AG10803 (cell line): ENCODE measurements at places on chromosomes 5 and 9.

- peak; percentile 72 for DNase-seq
Observed at GRCh38 chr5:151680944-151681427, 5.7 kb downstream of the SPARC start.

DNA sequence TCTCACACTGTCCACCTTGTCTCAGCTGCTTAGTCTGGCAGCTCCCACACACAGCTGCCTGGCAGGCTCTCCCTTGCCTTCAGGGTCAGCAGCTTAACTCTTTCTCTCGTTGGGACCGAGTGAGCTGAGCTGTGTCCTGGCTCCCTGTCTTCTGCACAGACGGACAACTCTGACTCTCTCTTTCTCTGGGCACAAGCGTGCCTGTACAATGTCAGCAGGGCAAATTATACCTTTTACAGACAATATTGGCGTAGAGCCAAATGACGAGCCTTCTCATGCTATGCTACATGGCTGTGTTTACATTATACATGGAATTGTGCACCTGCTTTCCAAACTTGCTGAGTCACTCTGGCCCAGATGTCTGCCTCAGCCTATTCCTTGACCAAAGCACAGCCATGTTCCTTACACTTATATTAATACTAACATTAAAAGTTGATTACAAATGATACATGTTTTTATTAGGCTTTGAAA lies 188.6 kb downstream of the CYLC2 start:
- DNase-seq = no peak

DNA sequence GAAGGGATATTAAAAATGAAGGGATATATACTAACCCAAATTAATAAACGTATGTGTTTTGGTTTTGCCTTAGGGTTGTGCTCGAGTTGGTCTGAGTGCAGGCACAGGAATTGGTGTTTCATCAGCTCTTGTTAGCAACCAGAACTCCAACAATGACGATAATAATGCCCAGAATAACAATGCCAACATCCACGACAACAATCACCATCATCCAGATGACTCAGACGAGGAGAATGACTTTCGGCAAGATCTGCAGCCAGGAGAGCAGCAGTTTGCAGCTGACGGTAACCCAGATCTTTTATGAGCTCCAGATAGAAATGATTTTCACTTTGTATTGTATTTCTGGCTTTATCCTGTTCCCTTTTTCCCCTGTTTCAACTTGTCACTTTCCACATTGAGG lies 33.2 kb downstream of the FBXO38 start:
- DNase-seq = peak; percentile 55

DNA sequence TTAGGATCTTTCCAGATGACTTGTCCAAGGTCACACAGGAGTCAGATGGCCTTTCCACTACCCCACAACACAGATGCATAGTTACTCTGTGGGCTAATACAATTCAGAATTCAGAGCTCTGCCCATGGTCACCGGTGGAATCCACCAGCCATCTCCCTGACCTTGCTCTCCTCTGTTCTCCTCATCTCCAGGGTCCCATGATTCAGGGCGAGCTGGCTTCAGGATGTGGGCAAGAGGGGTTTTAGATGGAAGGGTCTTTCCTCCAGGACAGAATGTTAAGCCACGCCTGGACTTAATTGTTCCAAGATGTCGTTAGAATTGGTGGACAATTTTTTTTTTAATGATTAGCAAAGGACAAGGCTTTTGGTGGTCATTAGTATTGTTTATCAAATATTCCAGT lies 81.7 kb upstream of the LARP1 start:
- no peak for DNase-seq

GRCh38 chr9:95048225-95049087 lies 269.1 kb downstream of the FANCC start:
- peak; percentile 29 for DNase-seq

GRCh38 chr5:150120617-150121447 lies 34.5 kb upstream of the CSF1R start:
- DNase-seq = no peak

DNA sequence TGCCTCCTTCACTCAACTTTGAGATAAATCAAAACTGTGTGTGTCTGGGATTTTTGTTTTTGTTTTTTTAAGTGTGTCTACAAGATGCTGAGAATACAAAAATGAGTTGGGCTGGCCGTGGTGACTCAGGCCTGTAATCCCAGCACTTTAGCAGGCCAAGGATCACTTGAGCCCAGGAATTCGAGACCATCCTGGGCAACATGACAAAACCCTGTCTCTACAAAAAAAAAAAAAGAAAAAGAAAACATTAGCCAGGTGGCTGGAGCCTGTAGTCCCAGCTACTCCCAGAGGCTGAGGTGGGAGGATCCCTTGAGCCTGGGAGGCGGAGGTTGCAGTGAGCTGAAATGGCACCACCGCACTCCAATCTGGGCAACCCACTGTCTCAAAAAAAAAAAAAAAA lies 21.0 kb downstream of the HNRNPK start:
- DNase-seq = peak; percentile 90

- no peak for DNase-seq
Observed at GRCh38 chr5:167317884-167318283, 973.6 kb upstream of the WWC1 start.

- DNase-seq = no peak
Observed at GRCh38 chr5:92064993-92065392, 681.9 kb upstream of the ARRDC3 start.

- no peak for DNase-seq
Observed at GRCh38 chr9:133884907-133885744, 107.0 kb downstream of the VAV2 start.

DNA sequence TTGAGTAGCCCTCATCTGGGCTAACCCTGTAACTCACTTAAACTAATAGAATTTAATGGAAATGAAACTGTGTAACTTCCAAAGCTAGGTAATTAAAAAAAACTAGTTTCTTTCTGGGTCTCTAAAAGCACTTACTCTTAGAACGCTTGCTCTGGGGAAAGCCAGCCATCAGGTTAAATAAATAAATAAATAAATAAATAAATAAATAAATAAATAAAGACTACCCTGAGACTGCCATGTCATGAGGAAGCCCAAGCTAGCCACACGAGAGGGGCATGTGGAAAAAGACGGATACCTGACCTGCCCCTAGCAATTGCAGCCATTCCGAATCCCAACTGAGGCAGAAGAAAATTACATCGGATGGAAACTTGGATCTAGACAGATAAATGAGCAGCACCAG lies 51.3 kb upstream of the FER start:
- no peak for DNase-seq

DNA sequence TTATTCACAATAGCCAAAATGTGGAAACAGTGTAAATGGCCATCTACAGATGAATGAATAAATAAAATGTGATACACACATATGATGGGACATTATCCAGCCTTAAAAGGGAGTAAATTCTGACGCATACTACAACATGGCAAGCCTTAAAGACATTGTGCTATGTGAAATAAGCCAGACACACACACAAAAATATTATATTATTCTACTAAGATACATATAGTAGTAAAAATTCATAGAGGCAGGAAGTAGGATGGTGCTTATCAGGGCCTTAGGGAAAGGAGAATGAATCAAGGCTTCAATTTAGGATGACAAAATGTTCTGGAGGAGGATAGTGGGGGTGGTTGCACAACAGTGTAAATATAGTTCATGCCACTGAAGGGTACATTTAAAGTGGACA lies 346.7 kb upstream of the SMARCA2 start:
- no peak for DNase-seq

- no peak for DNase-seq
Observed at GRCh38 chr9:1049641-1050040, 516 bp upstream of the DMRT2 start.

DNA sequence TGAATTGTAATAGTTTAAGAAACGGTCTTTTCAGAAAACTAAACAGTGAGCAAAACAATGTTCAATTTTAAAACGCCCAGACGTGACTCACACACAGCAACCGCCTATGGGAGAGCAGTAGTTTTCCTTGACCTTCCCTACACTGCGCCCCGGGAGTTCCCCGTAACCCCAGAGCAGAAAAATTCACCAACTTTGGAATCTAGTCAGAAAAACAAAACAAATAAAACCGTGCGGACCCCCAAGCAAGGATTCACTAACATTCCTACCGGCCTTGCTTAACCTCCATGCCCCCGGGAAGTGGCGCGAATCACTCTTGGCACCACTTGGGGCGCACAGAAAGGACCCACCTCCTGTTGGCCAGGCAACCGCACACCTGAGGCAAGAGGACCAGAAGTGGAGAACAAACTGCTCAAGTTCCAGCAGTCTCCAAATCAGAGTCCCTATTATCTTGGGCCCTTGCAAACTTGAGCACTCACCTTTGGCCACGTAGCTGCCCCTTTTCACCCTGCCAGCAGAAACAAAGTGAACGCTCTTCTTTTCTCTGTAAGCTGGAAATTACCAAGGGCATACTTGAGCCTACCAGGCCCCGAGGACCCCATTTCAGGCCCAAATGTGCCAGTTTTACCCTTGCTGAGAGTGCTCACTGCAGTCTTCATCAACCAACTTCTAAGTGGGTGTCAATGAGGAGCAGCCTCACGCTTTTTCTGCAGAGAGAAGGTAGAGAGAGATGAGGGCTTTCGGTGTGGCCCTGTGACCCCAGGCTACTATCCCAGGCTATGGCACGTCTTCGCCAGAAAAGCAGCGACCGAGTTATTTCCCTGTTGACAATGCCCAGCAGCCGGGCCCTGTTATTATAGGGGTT lies 189.7 kb downstream of the MEF2C start:
- DNase-seq = no peak

- no peak for DNase-seq
Observed at GRCh38 chr9:137470785-137471184, 11.7 kb upstream of the NSMF start.

DNA sequence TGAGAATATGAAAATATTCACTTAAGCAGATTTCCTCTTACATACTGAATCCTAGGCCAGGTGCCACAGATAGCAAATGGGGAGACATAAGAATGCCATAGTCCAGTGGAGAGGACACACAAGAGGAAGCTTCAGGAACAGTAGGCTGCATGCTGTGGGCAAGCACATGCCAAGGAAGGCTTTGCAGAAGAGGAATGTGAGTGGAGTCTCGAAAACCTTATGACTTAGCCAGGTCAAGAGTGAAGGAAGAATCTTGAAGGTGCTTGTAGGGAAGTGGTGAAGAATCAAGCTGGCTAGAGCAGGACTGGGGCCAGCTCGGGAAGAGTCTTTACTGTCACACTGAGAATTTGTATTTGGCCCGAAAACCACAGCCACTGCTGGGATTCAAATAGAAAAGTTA lies 20.4 kb downstream of the RPS23 start:
- DNase-seq = no peak

DNA sequence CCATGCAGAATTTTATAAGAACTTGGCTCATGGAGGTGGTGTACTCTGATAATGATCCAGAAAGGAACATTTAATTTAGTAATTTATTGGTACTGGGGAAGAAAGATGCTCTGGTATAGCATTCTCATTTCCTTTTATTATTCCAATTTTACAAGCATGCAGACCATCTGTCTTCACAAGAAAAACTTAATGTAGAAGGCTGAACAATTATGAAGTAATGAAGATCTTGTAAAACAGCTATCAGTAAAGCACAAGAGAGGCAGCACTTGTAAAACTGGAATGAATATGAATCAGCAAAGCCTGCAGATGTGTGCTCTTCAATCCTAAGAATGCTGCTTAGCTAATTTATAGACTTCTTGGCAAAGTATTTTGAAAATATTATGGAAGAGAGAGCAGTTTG lies 300.0 kb downstream of the YTHDC2 start:
- no peak for DNase-seq

- DNase-seq = no peak
Observed at GRCh38 chr5:114448481-114448880, 86.6 kb downstream of the KCNN2 start.

DNA sequence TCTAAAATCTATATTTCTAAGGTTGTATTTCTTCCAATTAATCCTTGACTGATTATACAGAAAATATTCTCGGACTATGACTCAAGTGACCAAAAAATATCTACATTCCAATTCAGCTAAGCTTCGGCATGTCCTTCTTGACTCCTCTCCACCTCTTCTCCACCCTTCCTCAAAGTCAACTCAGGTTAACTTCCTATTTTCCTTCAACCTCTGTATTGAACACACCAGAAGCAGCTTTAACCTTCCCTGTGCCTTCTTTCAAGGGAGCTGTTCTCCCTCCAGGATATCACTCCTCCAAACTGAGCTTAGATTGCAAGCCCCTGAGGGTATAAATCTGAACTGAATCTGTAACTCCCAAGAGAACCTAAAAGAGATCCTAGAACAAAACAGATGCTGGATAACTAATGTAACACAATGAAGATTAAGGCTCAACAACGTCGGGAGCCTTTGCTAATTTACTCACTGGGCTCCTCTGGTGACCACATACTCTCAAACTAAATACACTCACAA lies 1.1 kb downstream of the SLCO4C1 start:
- no peak for DNase-seq

DNA sequence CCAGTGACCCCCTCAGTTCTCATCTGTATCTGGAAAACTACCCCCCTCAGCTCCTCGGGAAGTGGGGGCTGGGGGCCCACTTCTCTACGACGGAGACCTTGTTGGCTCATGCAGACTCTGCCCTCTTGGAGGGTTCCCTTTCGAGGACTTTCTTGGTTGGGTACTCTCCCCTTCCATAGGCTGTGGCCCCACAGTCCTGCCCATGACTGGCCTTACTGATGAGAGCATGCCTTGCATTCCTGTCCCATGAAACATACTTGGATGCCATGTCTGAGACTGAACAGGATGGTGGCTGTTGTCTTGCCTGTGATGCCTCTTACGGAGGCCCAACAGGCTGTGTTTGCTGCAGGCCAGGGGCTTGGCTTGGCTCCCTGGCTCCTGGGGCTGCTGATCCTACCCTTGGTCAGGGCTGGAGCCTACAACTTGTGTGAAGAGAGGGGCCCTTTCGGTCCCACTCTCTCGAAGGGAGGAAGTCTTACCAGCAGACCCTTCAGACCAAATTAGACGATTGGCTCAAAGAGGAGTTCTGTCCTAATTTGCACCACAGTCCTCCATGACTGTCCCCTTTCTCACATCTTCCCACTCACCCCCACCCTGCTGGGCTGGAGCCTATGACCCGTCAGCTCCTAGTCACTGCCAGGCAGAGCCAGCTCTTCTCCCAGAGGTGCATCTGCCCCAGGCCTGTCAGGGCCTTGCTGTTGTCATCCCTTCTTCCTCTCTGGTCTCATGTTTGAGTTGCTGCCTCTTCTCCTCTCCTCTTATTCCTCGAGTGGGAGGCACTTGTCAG lies 109.9 kb downstream of the CACNA1B start:
- peak; percentile 3 for DNase-seq

DNA sequence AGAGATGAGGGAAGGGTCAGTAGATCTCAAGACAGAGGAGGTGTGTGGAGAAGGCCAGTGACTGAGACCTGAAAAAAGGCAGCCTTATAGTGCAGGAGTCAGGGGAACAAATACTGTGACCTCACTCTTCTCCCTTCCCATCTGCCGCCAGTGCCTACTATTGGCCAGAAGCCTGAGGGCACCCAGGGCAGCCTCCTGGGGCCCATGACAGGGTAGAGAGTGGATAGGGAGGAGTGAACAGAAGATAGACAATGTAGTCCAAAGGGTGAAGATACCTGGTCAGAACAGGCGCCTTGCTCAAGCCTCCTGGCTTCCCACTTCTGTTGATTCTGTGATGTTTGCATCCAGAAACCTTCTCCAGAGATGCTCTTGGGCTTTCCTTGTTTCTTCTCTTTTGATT lies 196.7 kb downstream of the PBX3 start:
- no peak for DNase-seq

GRCh38 chr5:42666869-42667268 lies 89.7 kb upstream of the CCDC152 start:
- DNase-seq = no peak

- DNase-seq = no peak
Observed at GRCh38 chr9:131787838-131788237, 48.0 kb upstream of the RAPGEF1 start.
